ENCODE measurements at places on chromosomes 5 and 9. TPM values are rescaled to one million over a fixed set of nuclear protein-coding genes. Genes with fewer than 3 reads are reported as not detected.

The ANGPTL2 gene
- total RNA-seq = not detected

The F12 gene
- 6.5 TPM for total RNA-seq

The SVEP1 gene
- total RNA-seq = not detected

The CAMK2A gene
- total RNA-seq = not detected

GRCh38 chr5:125257057-125257972, 510.9 kb upstream of the ZNF608 start:
- H3K36me3 ChIP-seq = peaks cover 2% of the 10 kb centered on the region
- no peak for DNase-seq
- H3K27ac ChIP-seq = no peak overlapping the region
- no peaks in the 10 kb centered on the region for H3K4me1 ChIP-seq
- H3K4me3 ChIP-seq = no peak overlapping the region

GRCh38 chr9:82406456-82407085, 418.0 kb downstream of the SPATA31D1 start:
- H3K27me3 ChIP-seq = no peaks in the 10 kb centered on the region
- no peak for DNase-seq
- H3K4me1 ChIP-seq = no peaks in the 10 kb centered on the region
- no peak overlapping the region for H3K4me3 ChIP-seq
- H3K27ac ChIP-seq = no peak overlapping the region
- peaks cover 1% of the 10 kb centered on the region for H3K36me3 ChIP-seq

DNA sequence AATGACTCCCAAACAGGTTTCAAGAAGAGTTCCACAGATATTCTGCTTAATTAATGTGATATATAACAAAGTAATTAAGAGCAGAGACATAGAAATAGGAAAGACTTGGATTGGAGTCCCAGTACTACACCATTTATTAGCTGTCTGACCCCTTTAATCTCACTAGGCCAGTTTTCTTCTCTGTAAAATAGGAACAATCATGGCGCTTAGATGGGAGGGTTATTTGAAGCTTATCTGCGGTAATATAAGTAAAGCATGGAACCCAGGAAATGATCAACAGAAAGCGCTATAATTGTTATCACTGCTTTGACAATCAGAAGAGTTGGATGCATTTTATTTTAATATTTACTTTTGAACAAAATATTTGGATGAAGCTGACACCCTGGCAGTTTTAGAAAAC, 71.3 kb upstream of the IFNE start:
- H3K4me3 ChIP-seq = no peak overlapping the region
- H3K36me3 ChIP-seq = no peaks in the 10 kb centered on the region
- H3K27me3 ChIP-seq = peaks cover 13% of the 10 kb centered on the region
- no peak for DNase-seq

- peaks cover 24% of the 10 kb centered on the region for H3K27me3 ChIP-seq
- DNase-seq = no peak
- no peak overlapping the region for H3K27ac ChIP-seq
- H3K4me1 ChIP-seq = peaks cover 8% of the 10 kb centered on the region
- no peaks in the 10 kb centered on the region for H3K36me3 ChIP-seq
- H3K4me3 ChIP-seq = no peak overlapping the region
Observed at GRCh38 chr5:90866333-90866732, 307.7 kb downstream of the ADGRV1 start.

GRCh38 chr5:180644825-180645273, 4.6 kb downstream of the FLT4 start:
- peaks cover 2% of the 10 kb centered on the region for H3K4me1 ChIP-seq
- H3K36me3 ChIP-seq = no peaks in the 10 kb centered on the region
- DNase-seq = no peak
- H3K27me3 ChIP-seq = peaks cover 22% of the 10 kb centered on the region
- H3K4me3 ChIP-seq = no peak overlapping the region
- H3K27ac ChIP-seq = no peak overlapping the region

GRCh38 chr5:174305241-174305681, 259.8 kb downstream of the NSG2 start:
- peaks cover 15% of the 10 kb centered on the region for H3K27me3 ChIP-seq
- no peak overlapping the region for H3K27ac ChIP-seq
- H3K36me3 ChIP-seq = no peaks in the 10 kb centered on the region

- no peak overlapping the region for H3K4me3 ChIP-seq
- no peak overlapping the region for H3K27ac ChIP-seq
- DNase-seq = no peak
- no peaks in the 10 kb centered on the region for H3K4me1 ChIP-seq
- peaks cover 13% of the 10 kb centered on the region for H3K27me3 ChIP-seq
- H3K36me3 ChIP-seq = peaks cover 4% of the 10 kb centered on the region
Observed at GRCh38 chr9:90112788-90113187, 508.0 kb downstream of the GADD45G start.

DNA sequence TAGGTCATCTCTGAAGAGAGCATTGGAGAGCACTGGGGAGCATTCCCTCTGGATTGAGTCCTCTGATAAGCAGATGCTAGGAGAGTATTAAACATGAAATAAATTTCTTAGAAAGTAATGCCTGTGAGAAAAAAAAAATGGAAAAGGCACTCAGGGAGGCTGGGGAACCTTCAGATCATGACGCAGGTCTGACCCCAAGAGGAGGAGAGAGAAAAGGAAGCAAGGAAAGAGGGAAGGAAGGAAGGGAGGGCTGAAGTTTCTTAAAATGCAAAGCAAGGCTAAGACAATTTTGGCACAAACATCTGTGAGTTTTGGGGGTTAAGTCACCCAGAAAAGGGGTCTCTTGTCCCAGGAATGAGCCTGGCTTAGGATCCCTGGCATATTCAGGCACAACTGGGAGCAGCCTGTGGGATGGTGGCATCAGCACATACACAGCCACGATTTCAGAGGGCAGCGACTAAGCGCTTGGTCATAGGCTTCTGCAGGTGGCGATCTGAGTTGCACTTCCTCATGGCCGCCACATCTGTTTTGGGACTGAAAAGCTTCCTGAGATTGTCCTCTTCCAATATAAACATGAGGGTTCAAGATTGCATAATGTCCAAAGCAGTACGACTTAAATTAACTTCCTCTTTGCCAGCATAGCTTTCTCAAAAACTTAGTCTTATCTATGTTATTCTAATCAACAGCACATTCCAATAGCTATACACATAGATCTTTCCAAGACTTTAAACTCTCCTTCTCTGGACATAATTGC, 692.7 kb downstream of the DNAH5 start:
- H3K4me1 ChIP-seq = no peaks in the 10 kb centered on the region
- H3K27me3 ChIP-seq = no peaks in the 10 kb centered on the region
- DNase-seq = no peak
- H3K27ac ChIP-seq = no peak overlapping the region
- H3K4me3 ChIP-seq = no peak overlapping the region

Data from activated T-cell treated with anti-CD3 and anti-CD28 coated beads, Interleukin-2, amount 50 U/mL, for 72 hours (primary cell).